Kidney (tissue), 22 donors: ENCODE measurements at places on chromosomes 3 and 15. TPM values are rescaled to one million over a fixed set of nuclear protein-coding genes. Genes with fewer than 3 reads are reported as not detected.

Gene INAFM2
- total RNA-seq = 21.6 TPM

- DNase-seq = no peak
These were observed 8.0 kb downstream of the ALS2CL start for GRCh38 chr3:46685446-46685845.

GRCh38 chr3:49019941-49020329 lies 1.6 kb upstream of the DALRD3 start:
- DNase-seq = peak; percentile 48

Gene SLC22A13
- total RNA-seq = 0.16 TPM

DNA sequence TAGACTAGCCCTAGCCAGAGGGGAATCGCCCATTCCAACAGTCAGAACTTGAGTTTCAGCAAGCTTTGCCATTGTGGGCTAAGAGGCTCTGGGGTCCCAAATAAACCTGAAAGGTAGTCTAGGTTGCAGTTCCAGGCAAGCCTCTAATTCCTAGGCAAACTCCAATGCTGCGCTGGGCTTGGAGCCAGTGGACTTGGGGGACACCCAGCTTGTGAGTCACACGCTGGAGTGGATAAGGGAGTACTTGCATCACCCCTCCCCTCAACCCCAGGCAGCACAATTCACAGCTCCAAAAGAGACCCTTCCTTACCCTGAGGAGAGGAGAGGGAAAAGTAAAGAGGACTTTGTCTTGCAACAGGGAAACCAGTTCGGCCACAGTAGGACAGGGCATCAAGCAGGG lies 105.2 kb upstream of the DPPA4 start:
- no peak for DNase-seq

DNA sequence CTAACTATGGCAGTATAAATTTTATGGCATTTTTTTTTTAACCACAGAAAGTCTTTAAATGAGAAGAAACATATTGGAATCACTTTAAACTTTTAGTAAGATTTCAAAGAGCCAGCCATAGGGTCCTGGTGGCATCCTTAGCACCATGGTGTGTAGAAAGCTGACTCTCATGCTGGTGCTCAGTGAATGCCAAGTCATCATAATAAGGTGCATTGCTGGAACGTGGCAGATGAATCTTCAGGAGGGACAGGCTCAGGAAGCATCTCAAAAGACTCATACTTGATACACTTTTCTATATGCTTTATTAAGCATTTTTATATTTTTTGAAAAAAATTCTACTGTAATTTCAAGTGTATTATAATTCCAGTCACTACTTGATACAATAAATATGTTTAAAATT lies 274.2 kb downstream of the ZIC4 start:
- DNase-seq = no peak

GRCh38 chr15:64987136-64987535 lies 2.6 kb downstream of the SPG21 start:
- no peak for DNase-seq

DNA sequence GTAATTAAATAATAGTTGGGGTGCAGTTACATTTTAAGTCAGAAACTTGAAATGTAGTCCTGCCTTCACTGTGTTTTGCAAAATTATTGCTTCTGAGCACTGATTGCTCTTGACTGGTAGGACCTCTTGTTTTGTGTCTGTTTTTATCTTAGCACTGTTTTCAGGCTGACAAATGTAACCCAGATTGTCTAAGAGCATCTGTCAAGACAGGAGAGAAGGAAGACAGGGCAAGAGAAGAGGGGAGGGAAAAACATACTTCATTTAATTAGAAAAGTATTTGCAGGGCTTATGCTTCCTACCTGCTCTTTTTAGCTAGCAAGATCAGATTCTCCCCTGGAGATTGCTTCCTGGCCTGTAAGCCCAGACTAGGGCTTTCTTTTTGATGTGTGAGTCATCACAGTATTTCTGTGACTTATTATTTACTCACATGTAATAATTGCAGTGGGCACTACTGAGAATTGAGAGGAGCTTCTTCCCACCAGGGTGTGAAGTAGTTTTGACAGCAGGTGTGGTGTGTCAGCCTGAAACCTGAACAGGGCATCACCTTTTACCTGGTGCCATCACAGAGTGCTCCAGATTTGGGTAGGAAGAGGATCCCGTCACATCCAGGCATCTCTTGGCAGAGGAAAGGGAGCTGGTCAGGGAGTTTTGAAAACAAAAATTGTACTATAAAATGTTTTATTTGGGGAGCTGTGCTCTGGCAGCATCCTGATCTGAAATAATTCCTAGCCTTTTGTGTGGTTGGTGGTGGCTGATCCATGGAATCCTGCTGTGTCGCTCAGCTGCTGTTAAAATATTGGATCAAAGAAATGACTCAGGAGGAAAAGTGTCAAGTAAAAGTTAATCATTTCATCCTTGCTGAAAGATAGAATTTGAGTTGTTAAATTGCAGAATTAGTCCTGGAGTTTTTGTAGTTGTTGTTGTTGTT lies 98.2 kb downstream of the TMEM108 start:
- DNase-seq = no peak

DNA sequence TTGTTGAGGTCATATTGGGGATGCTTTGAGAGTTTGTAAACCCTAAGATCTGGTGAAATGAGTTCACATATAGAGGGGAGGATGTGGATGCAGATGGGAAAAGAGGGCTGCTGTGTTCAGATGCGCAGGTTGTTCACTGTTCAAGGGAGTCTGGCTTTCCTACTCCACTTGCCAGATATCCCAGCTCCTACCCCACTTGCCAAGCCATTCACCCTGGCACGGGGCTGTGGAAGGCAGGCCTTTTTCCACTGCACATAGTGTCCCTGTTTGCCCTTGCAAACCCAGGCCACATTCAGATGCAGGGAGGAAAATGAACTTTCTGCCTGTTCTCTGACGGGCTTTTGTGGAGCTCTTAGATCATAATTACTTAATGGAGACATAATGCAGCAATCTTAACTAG lies 29.0 kb downstream of the CRABP1 start:
- DNase-seq = no peak

DNA sequence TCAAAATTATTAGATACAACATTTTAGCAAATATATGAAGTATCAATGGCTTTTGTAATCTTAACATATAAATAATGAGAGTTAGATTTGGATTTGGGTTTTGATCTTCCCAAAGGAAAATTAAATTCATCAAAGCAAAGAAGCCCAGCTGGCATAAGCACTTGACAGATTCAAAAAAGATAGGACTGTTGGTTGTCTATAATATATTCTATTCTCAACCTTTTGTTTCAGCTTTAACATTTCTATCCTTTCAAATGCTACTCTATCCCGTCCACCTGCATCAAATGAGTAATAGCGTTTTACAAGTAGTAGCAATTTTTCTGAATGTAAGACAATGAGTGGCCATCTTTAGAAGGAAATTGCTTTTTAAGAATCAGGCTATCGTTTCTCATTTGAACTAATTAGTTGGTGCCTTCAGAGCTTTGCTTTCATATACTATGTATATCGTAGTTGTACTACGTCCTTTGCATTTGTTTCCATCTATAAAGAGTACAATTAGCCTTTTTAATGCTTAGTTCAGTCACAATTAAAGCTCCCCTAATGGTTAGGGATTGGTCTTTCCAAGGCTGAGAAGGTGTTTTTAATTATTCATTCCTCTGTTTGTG lies 278.0 kb downstream of the UBE2E2 start:
- DNase-seq = no peak

DNA sequence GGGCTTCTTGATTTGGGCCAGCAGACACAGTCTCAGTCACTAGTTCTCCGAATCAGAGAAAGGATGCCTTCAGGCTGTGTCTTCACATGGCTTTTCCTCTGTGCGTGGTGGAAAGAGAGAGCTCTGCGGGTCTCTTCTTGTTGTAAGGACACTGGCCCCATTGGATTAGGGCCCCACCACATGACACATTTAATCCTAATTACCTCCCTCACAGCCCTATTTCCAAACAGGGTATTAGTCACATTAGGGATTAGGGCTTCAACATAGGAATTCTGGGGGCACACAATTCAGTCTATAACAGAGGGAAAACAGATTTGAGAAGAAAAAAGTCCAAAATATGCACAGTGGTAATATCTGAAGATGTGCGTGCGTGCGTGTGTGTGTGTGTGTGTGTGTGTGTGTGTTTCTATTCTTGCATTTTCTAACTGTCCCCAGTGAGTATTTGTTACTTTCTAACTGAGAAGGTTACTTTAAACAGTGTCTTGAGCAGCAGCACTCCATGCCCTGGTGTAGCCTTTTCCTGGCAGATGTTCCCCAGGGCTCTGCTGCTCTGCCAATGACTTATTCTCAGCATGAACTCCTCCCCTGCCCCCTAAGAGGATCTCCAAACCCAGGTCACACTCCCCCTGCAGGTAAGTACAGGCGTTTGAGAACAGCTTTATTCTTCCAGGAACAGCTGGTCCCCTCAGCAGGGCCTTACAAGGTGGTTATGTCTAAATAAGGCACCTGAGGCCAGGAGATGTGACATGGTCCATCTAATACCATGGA lies 72.9 kb downstream of the RPL39L start:
- no peak for DNase-seq

Gene CYP1A2
- not detected for total RNA-seq

GRCh38 chr3:99753268-99753975 lies 64.2 kb upstream of the CMSS1 start:
- DNase-seq = peak; percentile 77

DNA sequence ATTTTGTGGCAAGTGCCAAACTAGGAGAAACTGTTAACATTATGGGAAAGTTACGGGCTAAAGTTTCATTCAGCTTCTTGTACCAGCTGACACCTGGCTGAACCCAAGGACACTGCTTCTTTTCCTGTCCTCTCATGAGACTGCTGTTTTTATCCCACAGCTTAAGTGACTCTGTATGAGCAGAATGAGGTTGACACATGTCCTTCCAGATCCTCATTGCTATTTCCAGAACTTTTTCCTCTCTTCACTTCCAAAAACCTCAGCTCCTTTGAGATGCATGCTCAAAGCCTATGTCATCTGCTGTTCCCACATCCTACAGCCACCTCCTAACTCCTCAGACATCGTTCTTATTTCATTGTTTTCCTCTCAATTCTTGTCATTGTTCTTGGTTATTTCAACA lies 183.6 kb downstream of the DCLK3 start:
- DNase-seq = no peak

DNA sequence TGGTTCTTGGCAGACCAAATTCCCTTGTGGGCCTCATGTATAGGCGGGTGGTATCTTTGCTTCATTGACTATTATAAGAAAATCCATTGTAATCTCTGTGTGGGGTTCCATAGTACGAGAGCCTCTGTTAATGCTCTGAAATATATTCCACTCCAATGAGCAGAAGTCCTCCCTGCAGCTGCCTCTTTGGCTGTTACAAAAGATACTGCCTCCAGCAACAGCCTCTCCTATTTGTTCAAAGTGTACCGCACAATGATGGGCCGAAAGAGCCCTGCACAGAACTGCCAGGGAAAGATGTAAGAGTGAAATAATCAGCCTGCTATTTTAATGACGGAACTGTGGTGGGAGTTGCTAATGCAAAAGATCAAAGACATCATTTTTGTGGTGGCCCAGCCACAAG lies 48.9 kb downstream of the GRK7 start:
- DNase-seq = no peak

DNA sequence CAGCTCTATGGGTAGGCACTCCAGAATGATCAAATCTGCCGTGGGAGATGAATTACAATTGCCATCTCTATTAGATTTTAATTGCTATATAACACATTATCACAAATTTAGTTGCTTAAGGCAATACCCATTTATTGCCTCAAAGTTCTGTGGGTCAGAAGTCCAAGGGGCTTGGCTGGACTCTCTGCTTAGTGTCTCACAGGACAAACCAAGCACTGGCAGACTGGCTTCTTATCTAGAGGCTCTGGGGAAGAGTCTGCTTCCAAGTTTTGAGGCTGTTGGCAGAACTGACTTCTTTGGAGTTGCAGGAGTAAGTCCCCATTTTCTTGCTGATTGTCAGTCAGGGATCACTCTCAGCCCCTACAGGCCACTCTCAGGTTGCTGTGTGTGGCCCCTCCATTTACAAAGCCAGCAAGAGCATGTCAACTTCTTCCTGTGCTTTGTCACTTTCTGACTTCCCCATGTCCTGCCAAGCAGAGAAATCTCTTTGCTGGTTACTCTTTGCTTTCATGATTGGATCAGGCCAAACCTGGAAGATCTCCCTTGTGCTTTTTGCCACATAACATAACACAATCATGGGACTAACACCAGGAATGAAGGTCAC lies 93.5 kb upstream of the PRICKLE2 start:
- DNase-seq = no peak

- no peak for DNase-seq
These were observed 79.1 kb upstream of the CGNL1 start for GRCh38 chr15:57297163-57297593.

- DNase-seq = no peak
These were observed 1.8 kb downstream of the PLXNB1 start for GRCh38 chr3:48428088-48428571.

Gene TASOR
- 60.9 TPM for total RNA-seq

- peak; percentile 62 for DNase-seq
These were observed 28.9 kb downstream of the FSTL1 start for GRCh38 chr3:120421926-120422325.

- no peak for DNase-seq
These were observed 21.3 kb downstream of the SLC12A8 start for GRCh38 chr3:125191256-125191655.

- no peak for DNase-seq
These were observed 274.3 kb downstream of the EPHB1 start for GRCh38 chr3:135069406-135069805.

DNA sequence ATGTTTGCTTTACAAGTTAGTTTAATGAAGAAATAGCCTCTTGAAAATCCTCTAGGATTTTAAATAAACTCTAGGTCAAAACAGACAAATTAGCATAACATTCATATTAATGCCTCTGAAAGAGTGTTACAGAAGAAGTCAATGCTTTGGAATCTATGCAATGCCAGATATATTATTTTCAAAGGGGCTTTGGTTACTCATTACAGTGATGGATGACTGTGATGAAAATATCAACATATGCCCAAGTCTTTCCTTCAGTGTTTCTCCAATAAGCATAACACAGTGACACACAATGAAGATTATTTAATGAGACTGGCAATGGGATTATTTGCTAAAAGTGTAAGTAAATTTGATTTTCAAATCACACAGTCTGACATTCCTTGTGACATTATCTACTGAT lies 1247.2 kb downstream of the ROBO2 start:
- no peak for DNase-seq

Gene MINAR1
- total RNA-seq = 0.47 TPM

GRCh38 chr15:66959875-66960274 lies 105.5 kb upstream of the SMAD3 start:
- DNase-seq = no peak
